ENCODE measurements at places on chromosomes 3 and 15. TPM values are rescaled to one million over a fixed set of nuclear protein-coding genes. Genes with fewer than 3 reads are reported as not detected.

DNA sequence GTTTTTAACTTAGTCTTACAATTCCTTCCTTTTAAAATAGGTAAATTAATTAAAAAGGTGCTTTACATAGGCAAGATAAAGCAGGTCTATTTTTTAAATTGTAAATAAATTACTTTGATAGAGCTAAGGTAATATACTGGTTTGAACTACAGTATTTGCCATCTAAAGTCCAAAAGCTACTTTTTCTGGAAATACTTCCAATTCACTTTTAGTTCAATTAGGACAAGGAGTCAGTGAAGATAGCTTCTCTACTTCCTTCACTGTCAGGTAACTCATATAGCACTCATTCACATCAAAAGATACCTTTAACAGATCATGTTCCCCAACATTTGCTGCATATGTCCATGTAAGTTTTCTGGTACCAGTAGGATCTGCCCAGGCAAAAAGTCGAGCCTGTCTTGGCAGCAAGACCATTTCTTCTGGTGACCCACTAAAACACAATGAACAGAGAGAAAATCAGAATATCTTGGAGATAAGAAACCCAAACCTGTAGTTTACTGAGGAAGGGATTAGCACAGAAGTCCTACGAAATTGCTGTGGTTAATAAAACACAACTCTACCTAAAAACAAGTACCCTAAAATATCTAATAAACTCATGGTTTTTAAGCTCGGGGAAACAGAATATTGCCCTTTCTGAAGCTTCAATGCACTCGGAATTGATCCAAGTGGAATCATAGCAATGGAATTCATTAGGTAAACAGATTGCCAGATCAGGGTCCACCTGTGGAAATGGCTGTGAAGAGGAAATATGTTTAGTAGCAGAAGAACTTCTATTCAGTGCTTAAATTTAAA, 153.1 kb downstream of the VPS13C start:
- peak; percentile 23 for DNase-seq

GRCh38 chr15:98257290-98257689, 296.8 kb downstream of the ARRDC4 start:
- no peak for DNase-seq

DNA sequence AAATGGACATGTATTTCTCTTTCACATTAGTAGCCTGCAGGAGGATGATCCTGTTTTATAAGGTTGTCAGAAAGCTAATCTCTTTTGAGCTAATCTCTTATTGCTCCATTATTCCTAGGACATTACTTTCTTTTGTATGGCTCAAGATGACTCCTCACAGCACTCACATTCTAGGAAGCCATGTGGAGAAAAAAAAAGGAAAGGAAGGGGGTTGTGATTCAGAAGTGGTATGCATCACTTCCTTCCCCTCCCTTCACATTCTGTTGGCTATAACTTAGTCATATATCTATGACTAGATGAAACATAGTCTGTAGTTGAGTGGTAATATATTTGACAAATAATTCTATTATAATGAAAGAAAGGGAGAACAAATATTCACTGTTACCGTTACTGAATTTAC, 168.8 kb upstream of the TTC14 start:
- no peak for DNase-seq

DNA sequence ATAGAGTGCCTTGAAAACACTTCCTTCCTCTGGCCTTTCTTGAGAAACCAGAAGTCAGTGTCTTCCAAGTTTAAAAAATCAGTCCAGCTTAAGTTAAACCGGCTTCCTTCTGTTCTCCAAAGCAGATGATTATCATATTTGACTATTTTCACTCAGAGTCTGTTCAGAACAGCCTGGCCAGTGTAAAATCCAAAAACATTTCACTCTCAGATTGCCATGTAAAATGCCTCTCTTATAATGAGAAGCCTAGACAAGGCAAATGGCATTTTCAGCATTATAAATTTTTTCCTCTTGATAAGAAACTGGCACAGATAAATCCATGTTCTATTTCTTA, 193.5 kb downstream of the TNIK start:
- DNase-seq, result no peak

DNA sequence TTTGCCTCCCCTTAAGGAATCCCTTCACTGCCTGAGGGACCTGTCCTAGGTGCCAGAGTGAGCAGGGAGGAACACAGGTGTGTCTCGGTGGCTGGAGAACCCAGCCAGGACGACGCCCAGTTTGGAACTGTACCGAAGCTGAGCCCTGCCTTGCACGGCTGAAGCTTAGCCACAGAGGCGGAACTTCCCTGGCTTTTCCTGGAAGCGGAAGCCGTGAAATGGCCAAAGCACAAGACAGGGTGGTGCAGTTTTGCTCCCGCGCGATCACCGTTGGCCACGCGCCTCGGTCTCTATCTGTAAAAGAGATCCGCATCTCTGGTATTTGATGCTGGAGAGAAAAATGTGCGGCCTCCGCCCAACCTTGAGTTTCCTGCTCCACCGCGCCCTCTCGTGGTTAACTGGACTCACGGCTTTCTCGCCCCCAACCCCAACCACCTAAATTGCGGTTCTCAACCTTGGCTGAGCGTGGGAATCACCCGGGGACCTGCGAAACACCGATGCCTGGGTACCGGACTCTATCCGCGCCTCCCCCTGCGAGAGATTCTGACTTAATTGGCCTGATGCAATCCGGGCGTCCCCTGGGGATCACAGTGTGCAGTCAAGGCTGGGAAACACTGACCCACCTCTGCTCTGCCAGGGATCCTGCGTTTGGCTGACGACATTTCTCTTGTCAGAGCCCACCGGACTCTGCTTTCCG, 70.7 kb upstream of the ABHD2 start:
- DNase-seq, result peak; percentile 59

DNA sequence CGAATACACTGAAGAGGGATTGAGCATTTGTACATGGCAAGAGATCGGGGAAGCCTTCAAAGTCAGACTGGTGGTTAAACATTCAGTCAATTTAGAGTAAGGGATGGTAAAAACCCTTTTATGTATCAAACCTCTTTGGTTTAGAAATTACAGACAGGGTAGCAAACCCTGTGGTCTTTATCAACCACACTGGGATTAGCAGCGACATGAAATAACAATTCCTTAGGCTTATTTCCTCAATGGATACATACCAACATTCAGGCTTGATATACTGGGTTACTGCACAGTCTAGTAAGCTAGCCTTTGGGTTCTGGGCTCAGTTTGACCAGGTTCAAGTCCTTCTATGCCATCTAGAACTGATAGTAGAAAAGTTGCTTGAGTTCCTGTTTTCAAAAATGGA, 127.4 kb downstream of the THRB start:
- no peak for DNase-seq

DNA sequence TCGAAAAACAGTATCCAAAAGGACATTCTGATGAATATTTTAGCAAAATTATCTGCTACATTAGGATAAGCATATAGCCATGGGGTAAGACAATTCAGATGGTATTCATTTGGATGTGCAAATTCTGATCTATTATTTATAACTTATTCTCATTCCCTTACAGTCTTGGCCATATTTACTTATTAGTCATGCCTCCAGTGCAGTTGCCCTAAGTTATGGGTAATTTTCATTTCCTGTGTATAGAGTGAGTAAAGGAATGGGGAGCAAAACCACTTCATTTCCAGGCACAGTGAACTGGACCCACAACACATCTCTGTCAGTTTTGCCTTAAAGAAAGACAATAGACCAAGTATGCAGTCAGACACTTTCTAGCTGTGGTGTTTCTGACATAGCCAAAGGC, 134.3 kb downstream of the POLQ start:
- no peak for DNase-seq

- DNase-seq, result no peak
Measured at GRCh38 chr15:78421238-78421965, 16.6 kb upstream of the IREB2 start.

GRCh38 chr15:33559207-33559890, 248.6 kb downstream of the RYR3 start:
- DNase-seq, result no peak

- no peak for DNase-seq
Measured at GRCh38 chr15:27564656-27565055, 534.5 kb downstream of the OCA2 start.

DNA sequence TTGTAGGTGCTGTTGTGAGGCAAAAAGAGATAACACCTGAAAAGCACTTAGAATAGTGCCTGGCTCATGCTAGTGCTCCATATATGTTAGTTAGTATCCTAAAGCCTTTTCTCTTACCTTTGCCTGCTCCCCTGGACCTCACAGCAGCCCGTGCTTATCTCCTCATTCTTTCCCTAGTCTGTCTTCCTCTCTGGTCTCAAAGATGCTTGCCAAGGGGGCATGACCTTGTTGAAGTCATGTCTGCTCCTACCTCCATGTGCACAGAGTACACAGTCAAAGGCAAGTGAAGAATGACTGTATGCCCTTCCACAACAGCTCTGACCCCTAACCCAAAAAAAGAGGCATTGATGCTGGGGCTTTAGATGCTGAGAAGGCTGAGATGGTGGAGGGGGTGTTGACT, 722 bp upstream of the CYP8B1 start:
- DNase-seq, result peak; percentile 69

DNA sequence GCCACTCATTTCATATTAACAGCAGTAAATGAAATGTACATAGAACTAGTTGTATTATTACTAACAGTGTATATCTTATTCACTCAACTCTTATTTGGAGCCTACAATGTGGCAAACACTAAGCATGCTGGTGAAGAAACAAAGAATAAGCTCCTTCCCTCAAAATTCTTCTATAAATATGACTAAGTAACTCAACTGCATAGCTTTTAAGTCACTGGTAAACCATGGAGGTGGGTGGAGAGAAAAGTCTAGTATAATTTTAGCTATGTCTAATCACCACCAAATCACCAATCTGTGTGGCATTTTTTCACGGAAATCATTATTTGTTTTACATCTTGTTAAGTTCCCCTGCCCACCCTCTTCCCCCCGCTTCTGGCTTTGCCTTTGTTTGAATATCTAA, 17.5 kb downstream of the COPS2 start:
- DNase-seq, result no peak

DNA sequence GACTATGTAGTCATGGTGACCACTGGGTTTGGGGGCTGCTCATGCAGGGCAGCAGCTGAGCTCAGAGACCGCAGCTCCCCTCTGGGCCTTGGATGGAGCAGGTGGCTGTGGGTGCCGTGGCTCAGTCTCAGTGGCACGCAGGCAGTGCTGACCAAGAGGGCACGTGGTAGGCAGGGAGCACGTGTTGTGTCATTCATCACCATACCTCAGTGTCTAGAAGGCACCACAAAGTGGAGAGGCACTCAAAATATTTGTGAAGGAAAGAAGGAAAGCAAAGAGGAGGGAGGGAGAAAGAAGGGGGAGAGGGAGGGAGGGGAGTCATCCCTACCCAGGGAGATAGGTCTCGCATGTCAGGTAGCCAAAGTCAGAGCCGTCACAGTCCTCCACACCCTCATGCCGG, 26.1 kb downstream of the EAF1 start:
- no peak for DNase-seq

DNA sequence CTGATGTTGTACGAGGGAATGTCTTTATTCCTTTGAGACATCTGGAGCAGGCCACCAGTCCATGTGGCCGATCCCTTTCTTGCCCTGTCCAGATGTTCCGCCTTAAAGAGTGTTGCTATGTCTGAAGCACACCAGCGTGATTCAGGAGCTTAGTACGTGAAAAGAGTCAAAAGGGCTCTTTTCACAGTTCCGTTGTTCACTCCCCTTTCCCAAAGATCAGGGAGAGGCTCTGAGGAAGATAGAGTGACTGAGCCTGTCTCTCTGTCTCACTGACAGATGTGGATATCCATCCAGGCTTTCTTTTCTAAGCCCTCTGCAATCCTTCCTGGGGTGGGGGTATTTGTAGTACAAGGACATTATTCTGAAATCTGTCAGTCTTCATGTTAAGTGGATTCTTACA, 262.5 kb upstream of the LRTM1 start:
- no peak for DNase-seq

DNA sequence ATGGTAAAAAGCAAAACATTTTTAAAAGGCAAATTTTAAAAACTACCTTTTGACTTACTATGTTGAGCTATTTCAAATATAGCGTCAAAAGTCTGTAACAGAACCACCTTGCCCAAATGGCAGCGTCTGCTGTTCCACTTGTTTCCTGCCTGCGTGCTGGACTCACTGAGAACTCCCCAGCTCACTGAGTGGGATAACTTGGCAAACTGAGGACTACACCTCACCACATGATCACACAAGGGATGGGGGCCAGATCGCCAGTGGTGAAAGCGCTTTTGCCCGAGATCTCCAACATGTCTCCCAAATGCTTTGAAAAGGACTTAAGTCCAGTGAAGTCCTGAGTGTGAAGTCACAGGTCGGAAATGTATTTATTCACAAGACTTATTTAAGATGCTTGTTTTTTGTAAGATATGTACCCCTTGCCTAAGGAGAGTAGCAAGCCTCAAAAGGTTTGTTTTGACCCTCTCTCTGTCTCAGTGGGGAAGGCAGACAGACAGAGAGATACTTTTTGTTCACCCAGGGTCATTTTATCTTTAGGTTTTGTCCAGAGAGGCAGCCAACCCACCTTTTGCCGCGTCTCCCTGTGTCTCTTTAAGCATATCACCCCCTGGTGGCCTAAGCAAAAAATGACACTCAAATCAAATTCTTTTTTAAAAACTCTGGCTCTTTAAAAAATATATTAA, 192.6 kb downstream of the PDZRN3 start:
- DNase-seq, result no peak

DNA sequence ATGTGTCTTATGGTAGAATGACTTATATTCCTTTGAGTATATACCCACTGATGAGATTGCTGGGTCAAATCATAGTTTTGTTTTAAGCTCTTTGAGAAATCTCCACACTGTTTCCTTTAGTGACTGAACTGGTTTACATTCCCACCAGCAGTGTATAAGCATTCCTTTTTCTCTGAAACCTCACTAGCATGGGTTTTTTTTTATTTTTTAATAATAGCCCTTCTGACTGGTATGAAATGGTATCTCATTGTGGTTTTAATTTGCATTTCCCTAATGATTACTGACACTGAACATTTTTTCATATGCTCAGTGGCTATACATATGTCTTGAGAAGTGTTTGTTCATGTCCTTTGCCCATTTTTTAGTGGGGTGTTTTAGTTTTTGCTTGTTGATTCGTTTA, 494.3 kb downstream of the SQOR start:
- no peak for DNase-seq

DNA sequence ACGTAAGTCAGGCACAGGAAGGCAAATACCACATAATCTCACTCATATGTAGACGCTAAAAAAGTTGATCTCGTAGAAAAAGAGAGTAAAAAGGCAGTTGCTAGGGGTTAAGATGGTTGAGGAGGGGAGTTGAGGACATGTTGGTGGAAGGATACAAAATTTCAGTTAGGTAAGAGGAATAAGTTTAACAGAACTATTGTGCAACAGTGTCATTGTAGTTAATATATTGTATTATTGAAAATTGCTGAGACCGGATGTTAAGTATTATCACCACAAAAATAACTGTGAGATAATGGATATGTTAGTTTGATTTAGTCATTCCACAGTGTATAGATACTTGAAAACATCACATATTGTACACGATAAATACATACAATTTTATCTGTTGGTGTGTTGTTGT, 139.1 kb downstream of the ADAMTSL3 start:
- no peak for DNase-seq

DNA sequence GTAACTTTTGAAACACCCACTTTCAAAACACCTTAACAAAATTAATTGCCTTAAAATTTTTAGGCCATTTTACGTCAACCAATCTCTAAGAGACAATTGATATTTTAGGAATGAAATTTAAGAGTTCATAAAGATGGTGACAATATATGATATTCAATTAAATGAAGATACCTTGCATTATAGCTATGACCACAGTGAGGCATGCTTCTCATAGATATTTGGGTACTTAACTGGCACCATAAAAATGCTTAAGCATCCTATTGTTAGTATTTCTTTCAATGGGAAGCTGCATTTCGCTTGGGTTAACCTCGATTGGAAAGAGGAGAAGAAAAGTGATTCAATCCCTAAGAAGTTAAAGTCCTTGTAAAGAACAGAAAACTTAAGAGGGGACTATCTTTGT, 209.0 kb downstream of the GAP43 start:
- no peak for DNase-seq

The NRG4 gene
- not detected for total RNA-seq

The TERC gene
- total RNA-seq, result 3.5 TPM

The HRG gene
- total RNA-seq, result 0.49 TPM
